Cardiac atrium fibroblast (primary cell): ENCODE measurements at places on chromosomes 5 and 9. TPM values are rescaled to one million over a fixed set of nuclear protein-coding genes. Genes with fewer than 3 reads are reported as not detected.

NPDC1 gene
- total RNA-seq, result 51.2 and 71.8 TPM in 2 replicates

GDNF gene
- total RNA-seq, result not detected in 2 replicates

ADAMTS2 gene
- 157 and 162 TPM in 2 replicates for total RNA-seq

AK8 gene
- total RNA-seq, result 1.4 TPM in 1 of 2 replicates, not detected in the other

PKD2L2 gene
- total RNA-seq, result not detected in 2 replicates

RNF130 gene
- 36.6 and 40.8 TPM in 2 replicates for total RNA-seq

DMRT3 gene
- total RNA-seq, result not detected in 2 replicates

ZNF782 gene
- 0.72 and 3.6 TPM in 2 replicates for total RNA-seq

GPRIN1 gene
- 2.7 and 3.7 TPM in 2 replicates for total RNA-seq

CDH6 gene
- 0.18 and 1.9 TPM in 2 replicates for total RNA-seq

PCDHA12 gene
- total RNA-seq, result under 0.01 and 0.16 TPM in 2 replicates

ANKRD31 gene
- 0.54 TPM in 1 of 2 replicates, not detected in the other for total RNA-seq

ADAMTS16 gene
- not detected in 2 replicates for total RNA-seq

S100Z gene
- total RNA-seq, result not detected in 2 replicates

TRPM3 gene
- total RNA-seq, result 0.18 and 3.9 TPM in 2 replicates

CSF2 gene
- total RNA-seq, result 2.3 TPM in 1 of 2 replicates, not detected in the other

SMIM33 gene
- not detected in 2 replicates for total RNA-seq

PCDHB7 gene
- total RNA-seq, result 0.16 and 1.1 TPM in 2 replicates

SLC1A3 gene
- total RNA-seq, result 3.8 and 5.0 TPM in 2 replicates

S1PR3 gene
- 57.6 and 144 TPM in 2 replicates for total RNA-seq

KIF4B gene
- not detected in 2 replicates for total RNA-seq

FOXD4L4 gene
- total RNA-seq, result 0.97 TPM in 1 of 2 replicates, not detected in the other

N4BP3 gene
- 0.36 and 2.3 TPM in 2 replicates for total RNA-seq

CCDC112 gene
- total RNA-seq, result 2.1 and 2.2 TPM in 2 replicates

FREM1 gene
- total RNA-seq, result under 0.01 and 0.16 TPM in 2 replicates

TMEM232 gene
- total RNA-seq, result 1.8 TPM in 1 of 2 replicates, not detected in the other

TNFSF8 gene
- not detected in 2 replicates for total RNA-seq

MYMK gene
- not detected in 2 replicates for total RNA-seq

DAB2IP gene
- total RNA-seq, result 7.6 and 8.6 TPM in 2 replicates

DBH gene
- total RNA-seq, result not detected in 2 replicates

FOXD4L6 gene
- not detected in 2 replicates for total RNA-seq

NUTM2G gene
- total RNA-seq, result not detected in 2 replicates

CCNO gene
- 0.97 TPM in 1 of 2 replicates, not detected in the other for total RNA-seq

PLPPR1 gene
- not detected in 2 replicates for total RNA-seq

PPP3R2 gene
- not detected in 2 replicates for total RNA-seq

FGF10 gene
- total RNA-seq, result 0.32 TPM in 1 of 2 replicates, not detected in the other

KCNIP1 gene
- total RNA-seq, result not detected in 2 replicates

SMIM3 gene
- 71.0 and 86.1 TPM in 2 replicates for total RNA-seq

SPINK4 gene
- total RNA-seq, result not detected in 2 replicates

GDA gene
- not detected in 2 replicates for total RNA-seq

DMRTA1 gene
- not detected in 2 replicates for total RNA-seq

CCDC183 gene
- total RNA-seq, result 0.18 and 1.6 TPM in 2 replicates

SLC46A2 gene
- not detected in 2 replicates for total RNA-seq

SPATA31C1 gene
- not detected in 2 replicates for total RNA-seq

CNTRL gene
- total RNA-seq, result 1.5 and 5.1 TPM in 2 replicates

CARD9 gene
- under 0.01 and 0.65 TPM in 2 replicates for total RNA-seq

PCDHGA8 gene
- 0.18 and 1.8 TPM in 2 replicates for total RNA-seq

GABRA1 gene
- not detected in 2 replicates for total RNA-seq

TAF1L gene
- not detected in 2 replicates for total RNA-seq
